ENCODE measurements at places on chromosomes 1 and 21.

DNA sequence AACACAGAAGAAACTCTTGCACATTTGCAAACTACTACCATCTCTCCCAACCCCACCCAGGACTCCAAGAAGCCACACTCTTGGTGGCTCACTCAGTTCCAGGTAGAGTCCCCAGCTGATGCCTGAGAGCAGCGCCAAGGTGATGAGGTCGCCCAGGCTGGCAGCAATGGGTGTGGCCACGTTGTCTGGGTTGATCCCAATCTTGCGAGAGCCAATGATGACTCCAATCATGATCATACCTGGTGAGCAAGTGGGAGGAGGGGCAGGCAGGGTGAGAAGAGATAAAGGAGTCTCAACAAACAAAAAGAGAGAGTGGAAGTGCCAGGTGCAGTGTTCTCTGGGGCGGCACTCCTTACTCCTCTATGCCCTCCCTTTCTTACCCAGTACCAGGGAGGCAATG is 14.4 kb downstream of the SLC41A1 start:
- no peak for DNase-seq

GRCh38 chr1:50424045-50424883 is 1.0 kb upstream of the DMRTA2 start:
- DNase-seq, result no peak

DNA sequence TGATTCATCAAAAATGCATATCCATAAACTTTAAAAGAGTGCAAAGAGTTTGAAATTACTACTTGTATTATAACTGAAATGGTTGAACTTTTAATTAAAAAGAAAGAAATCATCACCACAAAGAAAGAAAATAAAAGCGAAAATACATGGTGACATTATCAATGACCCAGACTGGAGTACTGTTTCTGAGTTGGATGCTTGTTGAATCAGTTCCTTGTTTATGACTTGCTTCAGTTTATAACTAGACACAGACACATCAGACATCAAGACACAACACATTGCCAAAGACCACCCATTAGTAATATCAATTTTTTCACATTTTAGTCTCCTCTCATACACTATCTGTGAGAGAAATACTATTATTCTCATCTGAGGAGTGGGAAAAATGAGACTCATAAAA is 293.0 kb downstream of the MRPL39 start:
- DNase-seq, result no peak

DNA sequence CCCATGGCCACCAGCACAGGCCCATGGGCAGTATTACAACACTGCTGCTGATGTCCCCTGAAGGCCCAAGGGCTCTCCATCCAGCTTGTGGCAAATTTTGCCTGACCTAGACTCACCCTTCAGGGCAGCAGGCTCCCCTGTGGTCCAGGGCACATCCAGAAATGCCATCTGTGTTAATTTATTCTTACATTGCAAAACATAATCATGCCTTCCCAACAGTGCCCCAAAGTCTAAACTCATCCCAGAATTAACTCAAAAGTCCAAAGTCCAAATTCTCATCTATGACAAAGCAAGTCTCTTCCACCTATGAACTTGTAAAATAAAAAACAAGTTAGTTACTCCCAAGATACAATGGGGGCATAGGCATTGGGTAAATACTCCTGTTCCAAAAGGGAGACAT is 13.3 kb downstream of the VN1R5 start:
- DNase-seq, result no peak

- no peak for DNase-seq
Measured at GRCh38 chr21:35138665-35139381, 89.7 kb upstream of the RUNX1 start.

GRCh38 chr1:162210196-162210595 is 140.7 kb downstream of the NOS1AP start:
- DNase-seq, result no peak

- no peak for DNase-seq
Measured at GRCh38 chr1:160163615-160164014, 12.2 kb downstream of the ATP1A4 start.

GRCh38 chr1:163069655-163070277 is 605 bp downstream of the RGS4 start:
- DNase-seq, result no peak

DNA sequence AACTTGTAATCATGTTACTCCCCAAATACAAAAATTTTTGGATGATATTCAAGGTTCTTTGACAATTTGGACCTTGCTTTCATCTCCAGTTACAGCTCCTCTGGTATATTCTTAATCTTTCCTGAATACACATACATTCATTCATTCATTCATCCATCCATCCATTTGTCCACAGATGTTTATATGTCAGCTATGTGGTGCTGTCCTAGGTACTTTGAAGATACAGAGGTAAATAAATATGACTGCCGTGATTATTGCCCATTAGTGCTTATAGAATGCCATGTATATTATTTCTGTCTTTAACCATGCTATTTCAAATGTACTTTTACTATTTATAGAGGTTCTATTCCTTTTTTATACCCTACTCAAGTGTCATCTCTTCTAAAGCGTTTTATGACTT is 72.1 kb downstream of the SYT14 start:
- DNase-seq, result no peak

DNA sequence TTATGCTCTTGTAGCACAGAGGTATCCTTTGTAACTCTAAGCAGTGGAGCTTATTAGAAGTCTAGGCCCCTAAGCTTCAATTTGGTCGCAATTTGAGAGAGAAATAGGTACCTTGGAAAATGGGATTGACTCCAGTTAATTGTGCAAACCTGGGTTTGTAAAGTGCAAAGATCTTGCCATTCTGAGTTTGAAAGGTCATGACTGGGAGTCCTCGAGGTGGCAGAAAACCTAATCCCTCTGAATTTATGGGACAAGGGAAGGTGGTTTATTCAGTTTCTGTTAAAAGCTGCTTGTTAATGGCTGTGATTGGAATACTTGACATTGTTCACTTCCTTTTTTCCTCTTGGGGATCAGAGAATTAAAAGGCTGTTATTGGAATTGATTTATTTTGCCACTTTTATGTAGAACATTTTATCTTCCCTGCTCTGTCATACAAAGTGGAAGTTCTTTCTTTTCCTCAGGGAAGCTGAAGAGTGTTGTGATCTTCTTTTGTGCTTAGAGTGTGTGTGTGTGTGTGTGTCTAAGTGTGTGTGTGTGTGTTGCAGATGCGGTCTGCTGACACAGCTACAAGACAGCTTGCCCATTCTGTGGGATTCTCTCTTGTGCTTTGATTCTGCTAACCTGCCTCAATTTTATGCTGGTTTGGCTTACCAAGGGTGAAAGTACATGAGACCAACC is 144.5 kb downstream of the SPATA46 start:
- DNase-seq, result no peak

DNA sequence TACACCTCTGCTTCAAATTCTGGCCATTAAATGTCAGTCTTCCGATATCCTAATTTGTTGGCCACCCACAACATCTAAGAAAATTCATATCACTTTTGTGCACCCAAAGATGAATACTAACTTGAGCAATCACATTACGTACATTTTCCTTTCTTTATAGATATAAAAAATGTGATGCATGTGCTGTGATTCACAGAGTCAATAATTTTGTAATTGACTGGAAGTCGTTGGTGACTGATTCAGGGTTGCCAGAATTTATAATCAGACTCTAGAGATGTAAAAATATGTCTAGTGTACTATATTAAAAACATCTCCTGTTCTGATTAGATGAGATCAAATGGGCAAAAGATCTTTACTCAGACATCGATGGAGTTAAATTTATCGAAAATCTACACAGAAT is 150.0 kb upstream of the KCTD3 start:
- no peak for DNase-seq

- DNase-seq, result no peak
Measured at GRCh38 chr1:167940264-167940663, 3.4 kb upstream of the MPC2 start.

DNA sequence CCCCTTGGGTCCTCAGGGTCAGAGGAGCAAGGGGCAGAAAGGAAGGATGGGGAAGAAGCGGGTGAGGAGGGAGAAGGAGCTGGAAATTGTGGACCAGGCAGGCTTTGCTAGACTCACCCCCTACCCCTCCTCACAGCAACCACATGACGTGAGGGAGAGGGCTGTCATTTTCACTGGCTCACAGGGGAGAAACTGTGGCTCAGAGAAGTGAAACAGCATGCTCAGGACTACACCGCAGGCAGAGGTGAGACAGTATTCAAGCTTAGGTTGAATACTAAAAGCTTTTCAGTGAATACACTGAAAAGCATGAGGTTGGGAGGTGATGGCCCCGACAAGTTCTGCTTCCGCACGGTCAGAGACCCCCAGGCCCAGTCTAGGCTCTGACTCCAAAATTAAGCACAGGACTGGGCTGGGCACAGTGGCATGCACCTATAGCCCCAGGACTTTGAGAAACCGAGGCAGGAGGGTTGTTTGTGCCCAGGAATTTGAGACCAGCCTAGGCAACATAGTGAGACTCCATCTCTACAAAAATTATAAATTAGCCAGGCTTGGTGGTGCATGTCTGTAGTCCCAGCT is 1.2 kb upstream of the CLEC20A start:
- no peak for DNase-seq

DNA sequence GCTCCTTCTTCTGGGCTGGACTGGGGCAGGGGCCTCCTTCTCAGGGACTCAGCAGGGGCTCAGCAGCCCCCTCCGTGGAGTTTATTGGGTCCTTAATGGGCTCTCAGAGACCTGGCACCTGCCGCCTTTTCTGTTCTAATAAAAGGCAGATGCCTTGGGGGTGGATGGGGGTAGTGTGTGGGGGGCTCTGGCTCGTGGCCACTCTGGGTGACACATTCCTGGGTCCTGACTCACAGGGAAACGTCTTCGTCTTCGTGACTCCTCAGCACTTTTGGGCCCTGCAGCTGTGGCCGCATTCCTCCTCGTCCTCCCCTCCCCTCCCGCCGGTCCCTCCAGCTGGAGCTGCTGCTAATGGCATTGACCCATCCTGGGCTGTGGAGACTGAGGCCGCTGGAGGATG is 107.8 kb upstream of the WNT4 start:
- DNase-seq, result no peak

DNA sequence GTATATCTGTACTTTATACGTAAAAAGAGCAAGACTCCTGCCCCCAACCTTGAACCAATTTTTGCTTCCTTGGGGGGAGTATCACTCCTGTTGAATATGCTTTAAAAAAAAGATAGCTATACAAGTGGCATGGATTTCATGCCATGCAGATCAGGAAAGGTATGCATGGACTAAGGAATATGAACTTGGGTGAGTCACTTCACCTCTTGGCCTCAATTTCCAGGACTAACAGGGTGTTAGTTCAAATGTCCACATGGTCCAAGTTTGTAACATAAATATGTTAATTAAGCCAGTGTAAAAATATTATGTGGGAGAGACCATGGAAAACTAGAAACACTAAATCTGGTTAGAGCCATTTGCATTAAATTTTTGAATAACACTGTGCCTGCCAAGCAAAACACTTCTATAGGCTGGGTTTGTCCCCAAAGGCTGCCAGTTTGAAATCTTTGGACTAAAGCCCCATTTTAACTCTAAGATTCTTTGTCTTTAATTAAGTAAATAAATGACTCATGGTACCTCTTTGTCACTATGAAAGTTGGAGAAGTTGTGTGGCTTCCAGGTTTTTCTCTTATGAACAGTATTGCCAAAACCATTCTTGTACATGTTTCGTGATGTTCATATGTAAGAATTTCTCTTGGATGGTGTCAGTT is 33.1 kb downstream of the FAM177B start:
- DNase-seq, result no peak

Data from C1 segment of cervical spinal cord (tissue), 14 donors.